ENCODE measurements at places on chromosomes 6 and 20. TPM values are rescaled to one million over a fixed set of nuclear protein-coding genes. Genes with fewer than 3 reads are reported as not detected.

The HMGN4 gene
- polyA plus RNA-seq: 94.1 TPM

The FAM209A gene
- polyA plus RNA-seq: not detected

The SFTA2 gene
- polyA plus RNA-seq: not detected

The FABP7 gene
- polyA plus RNA-seq: not detected

The UBR2 gene
- polyA plus RNA-seq: 16.4 TPM

The APOM gene
- 10.1 TPM for polyA plus RNA-seq

The PPP1R14C gene
- polyA plus RNA-seq: 11.7 TPM

The CPXM1 gene
- polyA plus RNA-seq: 0.28 TPM

The IMPG1 gene
- polyA plus RNA-seq: not detected

The ESR1 gene
- polyA plus RNA-seq: 0.55 TPM

The PLCB4 gene
- 0.51 TPM for polyA plus RNA-seq

The CTCFL gene
- 122 TPM for polyA plus RNA-seq

The HNF4A gene
- 0.27 TPM for polyA plus RNA-seq

The ADTRP gene
- polyA plus RNA-seq: 16.4 TPM

The CAGE1 gene
- not detected for polyA plus RNA-seq

The TNXB gene
- 24.5 TPM for polyA plus RNA-seq

The SYCP2 gene
- polyA plus RNA-seq: 0.34 TPM

The PGC gene
- polyA plus RNA-seq: not detected

The ANKRD66 gene
- polyA plus RNA-seq: not detected

The TPD52L1 gene
- polyA plus RNA-seq: 149 TPM

The SIM1 gene
- polyA plus RNA-seq: not detected

The ELOVL4 gene
- polyA plus RNA-seq: not detected

The MMP24 gene
- not detected for polyA plus RNA-seq

The LTA gene
- polyA plus RNA-seq: not detected

The SERPINB1 gene
- polyA plus RNA-seq: 66.9 TPM

The VSX1 gene
- not detected for polyA plus RNA-seq

The TRAPPC3L gene
- polyA plus RNA-seq: not detected

The CD24 gene
- 15.7 TPM for polyA plus RNA-seq

The C20orf96 gene
- 9.1 TPM for polyA plus RNA-seq

The MARCKS gene
- polyA plus RNA-seq: 1.1 TPM

The DPPA5 gene
- polyA plus RNA-seq: not detected

The RIPPLY2 gene
- polyA plus RNA-seq: not detected

The PRL gene
- polyA plus RNA-seq: not detected

The VIP gene
- polyA plus RNA-seq: not detected

The F13A1 gene
- polyA plus RNA-seq: not detected

The COL12A1 gene
- polyA plus RNA-seq: not detected

The KHDC1L gene
- 0.39 TPM for polyA plus RNA-seq

The C6orf141 gene
- not detected for polyA plus RNA-seq

The C20orf144 gene
- 0.23 TPM for polyA plus RNA-seq

The RAET1L gene
- not detected for polyA plus RNA-seq

The SIRPD gene
- not detected for polyA plus RNA-seq

The OPRM1 gene
- not detected for polyA plus RNA-seq

The SNAI1 gene
- polyA plus RNA-seq: 6.4 TPM

The TAP2 gene
- polyA plus RNA-seq: 35.3 TPM

The CDSN gene
- polyA plus RNA-seq: not detected

The RFX6 gene
- not detected for polyA plus RNA-seq

The ELOVL2 gene
- 0.23 TPM for polyA plus RNA-seq
